ENCODE measurements at places on chromosomes 6 and 20.

DNA sequence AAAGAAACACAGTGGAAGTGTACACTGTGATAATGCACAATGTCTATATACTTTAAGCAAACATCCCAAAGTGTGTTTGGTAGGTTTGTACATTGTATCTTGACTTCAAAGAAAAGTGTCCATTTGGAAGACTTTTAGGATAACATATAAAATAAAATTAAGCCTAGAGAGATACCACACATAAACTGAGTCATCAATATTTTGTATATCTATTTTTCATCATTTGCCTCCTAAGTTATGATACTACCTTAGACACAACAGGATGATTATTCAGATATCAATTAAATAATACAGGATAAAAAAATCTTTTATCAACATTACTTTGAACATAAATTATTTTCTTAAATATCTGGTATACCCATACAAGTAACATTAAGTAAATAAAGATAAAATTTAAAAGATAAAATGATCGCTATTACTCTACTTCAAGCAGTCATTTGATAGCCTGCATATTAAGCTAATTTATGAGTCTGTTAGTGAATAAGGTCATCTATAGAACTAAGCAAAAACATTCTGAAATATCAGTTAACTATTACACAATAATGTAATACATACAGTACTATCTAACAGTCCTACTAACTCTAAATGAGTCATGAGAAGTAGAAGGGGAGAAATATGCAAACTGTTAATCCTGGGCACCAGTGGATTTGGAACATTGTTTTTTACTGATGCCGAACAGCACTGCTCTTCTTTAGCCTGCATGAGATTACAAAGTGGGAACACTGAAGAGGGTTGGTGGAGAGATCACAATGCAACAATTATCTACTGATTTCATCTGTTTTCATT, 158.4 kb upstream of the SIM1 start:
- DNase-seq = no peak

- no peak for DNase-seq
Observed at GRCh38 chr6:112979830-112980229, 632.7 kb downstream of the RFPL4B start.

DNA sequence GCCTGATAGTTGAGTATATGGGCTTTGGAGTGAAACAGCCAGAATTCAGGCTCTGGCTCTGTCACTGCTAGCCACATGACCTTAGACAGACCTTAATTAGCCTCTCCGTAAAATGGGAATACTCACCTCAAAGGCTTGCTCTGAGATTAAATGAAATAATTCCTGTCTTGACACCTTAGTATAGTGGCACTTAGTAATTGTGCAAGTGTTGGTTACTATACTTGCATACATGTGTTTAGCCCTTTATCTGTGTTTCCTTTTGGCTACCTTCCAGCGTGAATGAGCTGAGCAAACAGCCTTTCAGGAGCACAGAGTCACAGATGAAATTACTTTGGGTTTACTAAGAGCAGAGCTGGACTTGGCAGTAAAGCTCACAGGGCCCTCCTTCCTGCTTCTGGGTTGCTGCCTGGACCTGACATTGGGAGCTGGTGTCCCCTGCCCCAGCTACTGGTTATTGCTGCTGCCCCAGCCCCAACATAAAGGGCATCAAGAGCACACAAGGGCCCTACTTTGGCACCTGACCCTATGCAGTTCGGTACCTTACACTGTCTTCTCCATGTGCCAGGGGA, 32.8 kb downstream of the CD164 start:
- no peak for DNase-seq

DNA sequence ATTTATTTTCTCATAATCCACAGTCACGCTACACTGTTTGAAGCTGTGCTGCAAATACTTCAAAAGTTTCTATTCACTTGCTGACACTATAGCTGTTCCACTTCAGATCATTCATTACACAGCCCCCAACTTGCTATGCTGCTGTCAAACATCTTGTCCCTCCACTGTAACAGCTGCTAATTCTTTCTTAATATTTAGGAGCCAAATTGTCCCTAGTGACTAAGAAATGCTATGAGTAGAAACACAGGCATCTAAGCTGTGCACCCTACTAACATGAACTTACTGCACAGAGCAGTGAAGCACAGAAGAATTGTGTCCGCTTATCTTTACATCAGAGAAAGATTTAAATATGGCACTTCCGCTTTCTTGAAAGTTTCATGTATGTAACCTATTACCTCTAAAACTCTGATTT, 91.3 kb downstream of the PDE10A start:
- no peak for DNase-seq

DNA sequence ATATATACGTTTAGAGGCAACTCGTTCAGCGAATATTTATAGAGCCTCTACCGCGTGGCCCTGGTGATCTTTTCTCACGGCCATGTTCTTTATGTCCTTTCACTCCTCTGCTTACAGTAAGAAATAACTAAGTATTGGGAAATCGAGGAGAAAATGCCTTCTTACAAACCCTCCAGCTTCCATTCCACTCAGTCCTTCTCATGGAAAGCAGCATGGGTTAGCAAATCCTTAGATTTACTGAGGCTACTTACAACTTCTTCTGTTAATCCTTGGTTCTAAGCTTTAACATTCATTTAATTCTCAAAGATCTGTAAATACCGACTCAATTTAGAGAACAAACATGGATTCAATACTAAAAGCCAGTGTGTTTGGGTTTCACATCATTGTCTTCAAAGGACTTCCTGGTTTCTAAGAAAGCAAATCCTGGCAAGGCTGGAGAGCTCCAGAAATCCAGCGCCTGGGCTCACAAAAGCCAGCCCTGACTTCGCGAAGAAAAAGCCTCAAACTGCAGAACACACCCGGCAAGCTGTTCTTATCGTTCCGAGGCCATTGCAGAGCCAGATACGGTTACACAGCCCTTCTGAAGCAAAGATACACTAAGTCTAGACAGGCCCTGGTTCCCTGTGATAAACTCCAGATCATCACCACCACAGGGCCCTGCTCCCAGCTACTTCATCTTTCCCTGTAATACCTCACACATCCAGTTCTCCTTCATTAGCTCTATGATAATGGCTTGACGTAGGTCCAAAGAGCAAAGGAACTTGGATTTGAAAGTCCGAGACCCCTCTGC, 19.2 kb downstream of the AGPAT4 start:
- DNase-seq = no peak

GRCh38 chr6:52724042-52724405, 39.3 kb downstream of the GSTA2 start:
- DNase-seq = no peak

DNA sequence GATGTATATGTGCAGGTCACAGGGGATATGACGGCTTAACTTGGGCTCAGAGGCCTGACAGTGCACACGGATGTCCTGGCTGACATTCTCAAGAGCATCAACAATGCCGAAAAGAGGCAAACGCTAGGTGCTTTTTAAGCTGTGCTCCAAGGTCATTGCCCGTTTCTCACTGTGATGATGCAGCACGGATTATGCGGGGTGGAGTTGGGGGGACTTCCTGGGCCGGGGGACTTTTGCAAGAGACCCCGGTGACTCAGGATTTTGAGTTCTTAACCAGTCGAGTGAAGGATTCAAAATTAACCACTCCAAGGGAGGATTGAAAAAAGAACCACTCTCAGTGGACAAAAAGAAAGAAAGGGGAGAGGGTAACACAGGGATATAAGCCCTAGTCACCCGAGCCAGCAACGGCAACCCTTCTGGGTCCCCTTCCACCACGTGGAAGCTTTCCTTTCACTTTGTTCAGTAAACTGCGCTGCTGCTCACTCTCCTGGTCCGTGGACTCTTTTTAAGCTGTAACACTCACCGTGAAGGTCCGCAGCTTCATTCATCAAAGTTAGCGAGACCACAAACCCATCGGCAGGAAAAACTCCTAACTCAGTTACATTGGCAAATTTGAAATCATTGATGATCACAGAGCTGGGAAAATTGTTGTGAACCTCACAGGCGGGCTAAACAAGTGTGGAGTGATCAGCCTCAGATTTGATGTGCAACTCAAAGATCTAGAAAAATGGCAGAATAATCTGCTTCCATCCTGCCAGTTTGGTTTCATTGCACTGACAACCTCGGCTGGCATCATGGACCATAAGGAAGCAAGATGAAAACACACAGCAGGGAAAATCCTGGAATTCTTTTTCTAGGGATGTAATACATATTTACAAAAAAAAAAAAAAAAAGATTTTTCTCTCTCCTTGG, 199.3 kb downstream of the ARID1B start:
- DNase-seq = no peak

- no peak for DNase-seq
Observed at GRCh38 chr6:90326404-90327057, 29.9 kb upstream of the BACH2 start.

DNA sequence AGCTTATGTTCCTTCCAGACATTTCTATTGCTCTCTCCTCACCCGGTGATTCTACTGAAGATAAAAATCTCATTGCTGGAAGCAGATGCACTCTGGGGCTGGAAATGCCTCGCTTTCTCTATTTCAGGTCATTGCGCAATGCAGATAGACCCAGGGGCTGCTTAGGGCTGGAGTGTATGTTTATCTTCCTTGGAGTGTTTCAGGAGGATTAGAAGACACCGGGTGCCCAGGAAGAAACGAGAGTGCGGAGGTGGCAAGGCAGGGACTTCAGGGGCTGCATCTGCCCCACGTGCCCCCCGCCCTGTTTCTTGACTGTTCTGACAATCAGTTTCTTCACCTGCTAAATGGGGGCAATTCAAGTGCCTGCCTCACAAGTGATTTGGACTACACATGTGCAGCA, 45.6 kb upstream of the IYD start:
- DNase-seq = no peak

GRCh38 chr6:10403385-10404106, 11.3 kb downstream of the TFAP2A start:
- DNase-seq = no peak

- DNase-seq = no peak
Observed at GRCh38 chr6:44462797-44463727, 75.6 kb downstream of the CDC5L start.

DNA sequence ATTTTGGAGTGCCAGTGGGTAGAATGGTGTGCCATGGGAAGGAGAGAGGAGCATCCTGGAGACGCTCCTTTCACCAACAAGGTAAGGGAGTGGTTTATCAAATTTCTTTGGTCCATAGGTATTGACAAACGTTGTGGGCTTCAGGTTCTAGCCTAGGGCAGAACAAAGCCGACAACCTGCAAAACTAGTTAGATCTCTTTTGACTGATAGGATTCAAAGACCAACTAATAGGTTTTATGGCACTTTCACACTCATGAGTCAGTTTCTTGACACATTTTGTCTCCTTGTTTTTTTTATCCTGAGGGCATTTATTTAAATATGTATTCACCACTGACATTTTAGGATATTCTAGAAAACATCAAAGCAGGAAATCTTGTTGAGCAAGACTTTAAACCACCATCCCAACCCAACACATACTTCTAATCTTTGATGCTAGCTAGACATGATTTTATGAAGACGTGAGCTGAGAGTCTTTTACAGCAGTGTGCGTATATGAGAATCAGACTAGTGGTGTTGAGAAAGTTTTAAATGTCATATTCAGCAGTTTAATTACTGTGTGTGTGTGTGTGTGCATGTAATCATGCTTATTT, 370.4 kb upstream of the HSF2 start:
- no peak for DNase-seq

GRCh38 chr20:62155428-62156253, 12.1 kb downstream of the SS18L1 start:
- DNase-seq = no peak

DNA sequence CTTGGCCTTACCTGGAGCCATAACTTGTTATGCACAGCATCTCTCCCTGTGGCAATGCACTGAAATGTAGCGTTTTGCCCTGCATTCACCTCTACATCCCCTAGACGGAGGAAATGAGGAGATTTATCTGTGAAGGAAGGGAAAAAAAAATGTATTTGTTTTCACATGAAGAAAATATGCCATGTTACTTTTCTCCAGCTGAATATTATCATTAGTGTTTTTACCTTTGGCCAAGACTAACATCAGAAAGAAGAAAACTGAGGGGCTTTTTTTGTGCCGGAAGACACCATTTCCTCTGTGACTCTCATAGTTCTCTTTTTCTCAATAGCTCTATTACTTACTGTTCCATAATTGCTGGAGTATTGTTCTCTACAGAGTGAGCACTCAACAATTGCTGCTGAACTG, 280.4 kb downstream of the PTPRK start:
- DNase-seq = no peak

DNA sequence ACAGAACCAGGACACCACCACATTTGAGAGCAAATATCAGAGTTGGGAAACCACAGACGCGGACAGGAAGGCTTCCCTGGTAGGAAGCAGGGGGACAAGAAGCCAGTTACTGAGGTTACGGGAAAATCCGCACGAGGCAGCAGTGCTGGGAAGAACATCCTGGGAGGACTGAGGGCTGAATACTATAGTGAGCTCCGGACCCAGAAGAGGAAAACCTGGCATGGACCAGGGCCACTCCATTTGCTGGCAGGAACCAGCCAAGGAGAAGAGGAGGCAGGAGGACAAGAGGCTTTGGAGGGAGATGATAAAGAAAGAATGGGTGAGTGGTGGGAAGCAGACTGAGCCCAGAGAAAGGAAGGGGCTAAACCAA, 6.1 kb upstream of the DSN1 start:
- DNase-seq = no peak

DNA sequence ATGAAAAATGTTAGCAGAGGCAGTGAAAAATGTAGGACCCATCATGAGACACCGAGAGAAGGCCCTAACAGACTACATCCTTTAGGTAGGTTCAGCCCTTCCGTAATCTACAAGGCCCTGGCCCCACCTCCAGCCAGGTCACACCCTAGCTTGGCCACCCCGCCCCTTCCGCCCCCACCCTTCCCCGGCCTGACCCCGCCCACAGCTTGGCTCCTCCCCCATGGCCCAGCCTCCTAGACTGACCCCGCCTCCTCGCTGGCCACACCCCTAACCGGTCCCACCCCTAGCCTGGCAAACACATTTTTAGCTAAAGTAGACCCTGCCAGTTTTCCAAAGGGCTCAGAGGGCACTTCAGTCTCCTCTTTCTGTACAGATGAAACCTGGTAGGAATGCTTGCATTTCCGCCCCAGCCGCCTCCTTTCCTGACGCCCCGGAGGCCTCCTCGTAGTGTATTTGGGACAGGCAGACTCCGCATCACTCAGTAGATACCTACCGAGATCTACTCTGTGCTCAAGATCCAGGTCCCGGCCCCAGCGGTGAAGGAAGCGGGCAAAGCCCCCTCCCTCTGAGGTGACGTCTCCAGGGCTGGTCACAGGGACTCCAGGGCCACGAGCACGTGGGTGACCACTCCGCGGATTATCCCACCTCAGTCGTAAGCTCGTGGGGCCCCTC, 443.5 kb downstream of the PREX1 start:
- DNase-seq = no peak

- no peak for DNase-seq
Observed at GRCh38 chr6:96153775-96154174, 138.0 kb downstream of the FUT9 start.

- DNase-seq = no peak
Observed at GRCh38 chr20:3828798-3829197, 8.5 kb downstream of the AP5S1 start.

GRCh38 chr6:12654107-12654506, 62.5 kb upstream of the PHACTR1 start:
- no peak for DNase-seq
